ENCODE measurements at places on chromosomes 3 and 15.

- peak; percentile 51 for DNase-seq
- no peaks in the 10 kb centered on the region for H3K4me1 ChIP-seq
- no peak overlapping the region for H3K27ac ChIP-seq
- H3K4me3 ChIP-seq: no peak overlapping the region
- no peaks in the 10 kb centered on the region for H3K27me3 ChIP-seq
- H3K36me3 ChIP-seq: no peaks in the 10 kb centered on the region
Observed at GRCh38 chr15:79004336-79004735, 59.5 kb upstream of the CTSH start.

- no peak for DNase-seq
- no peaks in the 10 kb centered on the region for H3K36me3 ChIP-seq
- no peak overlapping the region for H3K4me3 ChIP-seq
- no peak overlapping the region for H3K27ac ChIP-seq
Observed at GRCh38 chr3:50417637-50418033, 58.3 kb upstream of the TMEM115 start.

DNA sequence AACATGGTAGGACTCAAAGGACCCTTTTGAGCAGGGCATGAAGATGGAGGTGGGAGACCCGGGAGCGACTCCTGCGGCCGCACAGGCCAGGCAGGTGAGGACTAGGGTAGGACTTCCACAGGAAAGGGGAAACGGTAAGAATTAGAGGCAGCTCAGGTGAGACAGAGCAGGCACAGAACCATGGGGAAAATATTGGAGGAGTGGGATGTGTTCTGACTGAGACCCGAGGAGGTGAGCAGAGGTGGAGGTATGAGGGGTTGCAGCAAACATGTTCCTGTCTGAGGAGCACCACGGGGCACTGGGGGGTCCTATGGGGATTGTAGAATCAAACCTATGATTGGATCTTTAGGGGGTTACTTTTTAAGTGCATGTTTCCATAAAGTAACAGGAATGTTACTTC lies 1.4 kb upstream of the ISG20 start:
- peaks cover 90% of the 10 kb centered on the region for H3K4me1 ChIP-seq
- H3K4me3 ChIP-seq: peak overlapping the region; percentile 83
- H3K36me3 ChIP-seq: peaks cover 12% of the 10 kb centered on the region
- no peak for DNase-seq

- H3K27ac ChIP-seq: no peak overlapping the region
- H3K27me3 ChIP-seq: no peaks in the 10 kb centered on the region
- H3K4me3 ChIP-seq: no peak overlapping the region
Observed at GRCh38 chr15:70234256-70234905, 136.7 kb upstream of the TLE3 start.

DNA sequence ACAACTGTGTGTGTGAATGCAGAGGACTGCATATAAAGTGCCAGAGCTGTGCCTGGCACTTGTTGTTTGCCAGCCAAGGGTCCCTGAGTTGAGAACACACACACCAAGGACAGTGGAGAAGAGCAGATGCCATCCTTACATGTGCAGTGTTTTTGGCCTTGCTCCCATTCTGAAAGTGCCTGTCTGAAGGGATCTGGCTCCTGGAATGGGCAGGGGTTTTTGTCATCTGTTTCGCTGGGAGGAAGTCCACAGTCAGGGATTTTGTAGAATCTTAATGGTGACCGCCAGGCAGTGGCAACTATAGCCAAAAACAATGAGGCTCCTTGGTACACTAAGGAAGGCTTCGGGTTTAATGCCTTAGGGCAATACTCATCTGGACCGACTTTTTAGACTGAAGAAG lies 63.7 kb downstream of the DUT start:
- no peaks in the 10 kb centered on the region for H3K36me3 ChIP-seq
- no peak overlapping the region for H3K4me3 ChIP-seq
- H3K27ac ChIP-seq: no peak overlapping the region
- no peaks in the 10 kb centered on the region for H3K27me3 ChIP-seq
- no peaks in the 10 kb centered on the region for H3K4me1 ChIP-seq
- no peak for DNase-seq

GRCh38 chr15:40806672-40807027 lies 239 bp upstream of the ZFYVE19 start:
- no peaks in the 10 kb centered on the region for H3K27me3 ChIP-seq
- peak overlapping the region; percentile 94 for H3K27ac ChIP-seq
- peak overlapping the region; percentile 93 for H3K4me3 ChIP-seq

DNA sequence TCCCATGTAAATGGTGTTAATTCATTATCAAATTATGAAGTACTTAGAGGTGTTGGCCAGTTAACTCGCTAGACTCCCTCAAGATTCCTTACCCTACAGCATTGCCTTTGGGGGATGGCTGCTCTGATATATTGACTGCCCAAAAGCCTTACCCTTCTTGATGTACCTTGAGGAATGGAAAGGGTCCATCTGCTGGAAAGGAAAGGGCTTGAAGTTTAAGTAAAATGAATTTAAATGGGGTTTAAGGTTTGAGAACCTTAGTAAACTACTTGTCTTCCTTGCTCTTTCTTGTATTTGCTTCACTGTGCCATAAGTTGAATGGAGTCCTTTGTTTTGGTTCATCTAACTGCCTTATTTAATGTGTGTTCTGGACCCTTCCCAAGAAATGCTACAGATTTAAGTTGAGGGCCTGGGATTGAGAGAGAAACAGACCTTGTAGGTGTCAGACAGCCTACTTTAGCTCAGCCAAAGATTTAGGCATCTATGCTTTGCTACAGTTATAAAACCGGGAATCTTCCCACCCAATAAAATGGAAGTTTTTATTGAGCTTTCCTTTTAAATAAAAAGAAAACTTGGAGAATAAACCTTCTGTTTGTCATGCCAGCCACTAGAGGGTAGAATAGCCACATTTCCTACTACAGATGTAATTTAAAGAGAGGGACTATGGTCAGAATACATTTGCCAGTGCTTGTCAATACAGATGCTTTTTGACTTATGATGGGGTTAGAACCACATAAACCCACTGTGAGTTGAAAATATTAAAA lies 25.3 kb downstream of the CMSS1 start:
- H3K27me3 ChIP-seq: no peaks in the 10 kb centered on the region
- DNase-seq: no peak
- H3K36me3 ChIP-seq: no peaks in the 10 kb centered on the region
- no peaks in the 10 kb centered on the region for H3K4me1 ChIP-seq
- no peak overlapping the region for H3K27ac ChIP-seq

DNA sequence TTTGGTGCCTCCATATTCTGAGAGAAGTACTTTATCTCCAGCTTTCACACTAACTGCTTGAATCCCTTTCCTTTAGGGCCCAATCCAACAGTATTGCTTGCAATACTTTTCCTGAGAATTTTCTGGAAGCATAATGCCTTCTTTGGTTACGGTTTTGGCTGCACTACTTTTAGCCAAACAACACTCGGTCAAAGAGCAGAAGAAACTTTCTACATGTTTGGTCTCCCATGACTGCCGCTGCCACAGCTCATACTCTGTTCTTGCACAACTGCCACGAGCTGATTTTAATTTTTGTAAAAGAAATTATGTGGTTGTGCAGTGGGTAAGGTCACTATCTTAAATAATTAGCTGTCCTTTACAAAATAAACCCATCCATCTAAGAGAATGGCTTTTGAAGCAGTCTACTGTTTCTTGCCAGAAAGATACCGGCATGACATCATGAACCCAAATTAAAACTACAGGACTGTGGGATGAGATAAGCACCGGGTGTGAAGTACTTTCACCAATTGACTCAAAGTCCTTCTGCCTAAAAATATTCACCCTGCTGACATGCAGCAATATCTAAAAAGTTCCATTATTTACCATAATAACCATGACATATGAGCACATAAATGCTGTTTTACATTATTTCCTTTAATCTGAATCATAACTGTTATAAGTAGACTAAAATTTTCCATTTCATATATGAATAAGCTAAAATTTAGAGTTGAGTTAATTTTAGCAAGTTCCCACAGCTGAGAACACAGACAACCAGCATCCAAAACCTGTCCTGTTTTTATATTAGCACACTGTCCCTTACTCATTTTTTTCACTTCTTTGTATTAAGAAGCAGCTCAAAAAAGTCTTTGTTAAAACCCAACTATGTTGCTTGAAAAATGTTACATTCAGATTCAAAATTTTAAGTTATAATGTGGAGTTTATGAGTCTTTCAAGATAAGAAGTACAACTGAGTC lies 1154.3 kb downstream of the EPHA3 start:
- DNase-seq: no peak
- H3K4me3 ChIP-seq: no peak overlapping the region
- H3K4me1 ChIP-seq: no peaks in the 10 kb centered on the region
- no peak overlapping the region for H3K27ac ChIP-seq
- no peaks in the 10 kb centered on the region for H3K27me3 ChIP-seq

DNA sequence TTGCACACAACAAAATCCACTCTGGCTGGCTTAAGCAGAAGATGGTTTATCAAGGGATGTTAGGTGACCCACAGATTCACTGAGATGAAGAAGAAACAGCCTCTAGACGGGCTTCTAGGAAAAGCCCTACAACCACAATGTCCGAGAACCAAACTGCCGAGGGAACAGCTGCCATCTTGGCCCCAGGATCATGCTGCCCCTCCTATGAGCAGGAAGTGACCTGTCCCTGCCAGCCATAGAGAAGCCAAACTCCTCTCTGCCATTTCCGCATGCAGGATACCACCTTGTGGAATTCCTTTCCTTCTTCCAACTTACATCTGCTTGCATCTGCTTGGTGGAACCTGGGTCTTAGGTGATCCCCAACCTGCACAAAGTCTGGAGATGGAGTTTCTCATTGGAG lies 11.4 kb upstream of the POMGNT2 start:
- H3K4me1 ChIP-seq: no peaks in the 10 kb centered on the region
- H3K27ac ChIP-seq: no peak overlapping the region
- H3K4me3 ChIP-seq: no peak overlapping the region
- H3K36me3 ChIP-seq: no peaks in the 10 kb centered on the region
- H3K27me3 ChIP-seq: peaks cover 19% of the 10 kb centered on the region

GRCh38 chr3:43316783-43317460 lies 30.6 kb downstream of the SNRK start:
- H3K27ac ChIP-seq: no peak overlapping the region
- H3K4me3 ChIP-seq: peak overlapping the region; percentile 2
- peaks cover 47% of the 10 kb centered on the region for H3K4me1 ChIP-seq

DNA sequence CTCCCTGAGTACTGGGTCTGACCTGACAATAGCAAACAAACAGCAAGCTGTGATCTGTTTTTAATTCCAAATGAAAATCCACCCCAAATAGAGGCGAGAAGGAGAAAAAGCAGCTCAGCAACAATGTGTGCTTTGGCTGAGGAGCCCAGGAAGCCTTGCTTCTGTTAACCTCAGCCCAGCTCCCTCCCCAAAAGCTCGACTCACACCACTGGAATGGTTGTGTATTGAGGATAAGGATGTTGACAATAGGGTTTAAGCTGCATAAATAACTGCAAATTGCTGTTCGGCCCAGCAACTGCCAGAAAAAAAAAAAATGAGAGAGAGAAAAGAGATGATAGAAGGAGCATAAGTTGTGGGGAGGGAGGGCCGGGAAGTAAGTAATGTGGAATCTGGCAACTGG lies 104.0 kb upstream of the TBC1D5 start:
- no peaks in the 10 kb centered on the region for H3K36me3 ChIP-seq
- H3K4me1 ChIP-seq: no peaks in the 10 kb centered on the region
- DNase-seq: no peak
- H3K27ac ChIP-seq: no peak overlapping the region
- H3K27me3 ChIP-seq: no peaks in the 10 kb centered on the region
- H3K4me3 ChIP-seq: no peak overlapping the region

GRCh38 chr3:67592057-67592456 lies 62.4 kb downstream of the SUCLG2 start:
- DNase-seq: no peak
- no peaks in the 10 kb centered on the region for H3K4me1 ChIP-seq
- H3K27ac ChIP-seq: no peak overlapping the region
- H3K4me3 ChIP-seq: no peak overlapping the region

GRCh38 chr15:82663186-82663600 lies 16.0 kb upstream of the CPEB1 start:
- H3K27me3 ChIP-seq: no peaks in the 10 kb centered on the region
- H3K4me1 ChIP-seq: no peaks in the 10 kb centered on the region
- no peak for DNase-seq
- H3K36me3 ChIP-seq: no peaks in the 10 kb centered on the region

DNA sequence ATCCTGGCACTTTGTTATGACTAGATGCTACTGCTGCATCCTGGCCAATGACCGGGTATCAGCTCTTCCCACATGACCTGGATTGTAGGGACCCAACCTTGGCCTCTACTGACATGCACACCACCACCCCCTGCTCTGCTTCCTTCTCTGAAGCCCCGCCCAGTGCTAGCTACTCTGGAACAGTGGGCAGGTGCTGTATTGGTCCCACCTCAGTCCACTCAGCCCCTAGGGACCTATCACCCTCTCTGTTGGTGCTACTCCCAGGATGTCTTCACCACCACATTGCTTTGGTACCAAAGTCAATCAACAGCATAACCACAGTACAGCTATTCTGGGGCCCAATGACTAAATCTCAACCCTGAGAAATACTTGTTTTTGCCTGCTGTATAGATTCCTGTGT lies 170.2 kb upstream of the PRICKLE2 start:
- H3K4me1 ChIP-seq: no peaks in the 10 kb centered on the region
- no peaks in the 10 kb centered on the region for H3K36me3 ChIP-seq
- DNase-seq: no peak
- no peak overlapping the region for H3K4me3 ChIP-seq

DNA sequence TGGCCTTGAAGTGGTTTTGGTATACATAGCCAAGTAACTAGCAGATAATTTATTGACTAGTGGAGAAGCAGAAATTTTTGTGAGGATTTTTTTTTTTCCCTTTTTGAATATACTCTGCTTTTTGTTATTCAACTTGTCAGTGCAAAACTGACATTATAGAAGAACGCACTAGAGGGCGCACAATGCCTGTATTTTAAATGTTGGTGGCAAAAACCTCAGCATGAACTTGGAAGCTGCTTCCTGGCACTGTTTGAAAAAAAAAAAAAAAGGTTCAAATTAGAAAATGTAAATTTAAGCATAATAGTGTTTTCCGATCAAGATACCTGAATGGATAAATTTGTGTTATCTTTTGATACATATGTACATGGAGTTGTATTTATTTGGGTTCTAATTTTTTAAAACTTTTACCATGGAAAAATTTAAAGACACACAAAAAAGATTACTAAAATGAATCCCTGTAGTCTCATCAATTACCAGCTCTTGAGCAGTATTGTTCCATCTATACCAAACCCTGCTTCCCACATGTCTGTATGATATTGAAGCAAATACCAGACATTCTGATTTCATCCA lies 56.0 kb downstream of the SLC25A26 start:
- no peak overlapping the region for H3K27ac ChIP-seq
- peaks cover 20% of the 10 kb centered on the region for H3K4me1 ChIP-seq
- no peaks in the 10 kb centered on the region for H3K36me3 ChIP-seq
- peak; percentile 52 for DNase-seq

DNA sequence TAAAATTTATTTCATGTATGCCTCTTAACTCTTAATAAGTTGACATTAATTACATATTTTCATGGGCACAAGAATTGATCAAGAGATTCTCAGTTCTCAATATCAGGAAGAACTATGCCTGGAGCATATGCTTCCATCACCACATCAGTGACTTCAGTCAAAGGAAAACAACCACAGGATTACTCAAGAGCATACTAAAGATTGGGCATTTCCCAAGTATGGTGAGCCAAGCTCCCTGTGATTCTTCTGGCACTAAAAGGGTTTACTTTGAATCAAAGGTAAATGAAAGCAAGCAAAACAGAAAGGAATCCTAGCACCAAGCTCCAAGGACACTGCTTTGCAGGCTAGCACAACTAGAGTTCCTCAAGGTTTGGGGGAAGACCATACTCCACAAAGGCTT lies 44.6 kb downstream of the FMN1 start:
- H3K4me1 ChIP-seq: peaks cover 6% of the 10 kb centered on the region
- DNase-seq: no peak
- no peaks in the 10 kb centered on the region for H3K27me3 ChIP-seq
- no peak overlapping the region for H3K4me3 ChIP-seq
- H3K27ac ChIP-seq: no peak overlapping the region

GRCh38 chr3:132786890-132787289 lies 64.7 kb upstream of the NPHP3 start:
- H3K27ac ChIP-seq: no peak overlapping the region
- no peaks in the 10 kb centered on the region for H3K36me3 ChIP-seq
- no peaks in the 10 kb centered on the region for H3K27me3 ChIP-seq
- DNase-seq: no peak
- no peaks in the 10 kb centered on the region for H3K4me1 ChIP-seq

All from CD4-positive, CD25-positive, alpha-beta regulatory T cell (primary cell).